Right lung (tissue), 10 donors: ENCODE measurements at places on chromosomes 11 and 22.
A peak's percentile ranks its signal among the peaks of the same experiment; 100 is the strongest.

GRCh38 chr11:108592591-108593213, 866 bp downstream of the EXPH5 start:
- DNase-seq, result peak; percentile 12

DNA sequence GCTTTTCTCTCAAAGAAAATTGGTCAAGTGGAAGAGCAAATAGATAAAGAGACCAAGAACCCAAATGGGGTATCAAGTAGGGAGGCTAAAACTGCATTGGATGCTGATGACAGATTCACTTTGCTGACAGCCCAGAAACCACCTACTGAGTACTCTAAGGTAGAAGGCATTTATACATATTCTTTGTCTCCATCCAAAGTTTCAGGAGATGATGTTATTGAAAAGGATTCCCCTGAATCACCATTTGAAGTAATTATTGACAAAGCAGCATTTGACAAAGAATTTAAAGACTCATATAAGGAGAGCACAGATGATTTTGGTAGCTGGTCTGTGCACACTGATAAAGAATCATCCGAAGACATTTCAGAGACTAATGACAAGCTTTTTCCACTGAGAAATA, 37.7 kb downstream of the RTN3 start:
- no peak for DNase-seq

DNA sequence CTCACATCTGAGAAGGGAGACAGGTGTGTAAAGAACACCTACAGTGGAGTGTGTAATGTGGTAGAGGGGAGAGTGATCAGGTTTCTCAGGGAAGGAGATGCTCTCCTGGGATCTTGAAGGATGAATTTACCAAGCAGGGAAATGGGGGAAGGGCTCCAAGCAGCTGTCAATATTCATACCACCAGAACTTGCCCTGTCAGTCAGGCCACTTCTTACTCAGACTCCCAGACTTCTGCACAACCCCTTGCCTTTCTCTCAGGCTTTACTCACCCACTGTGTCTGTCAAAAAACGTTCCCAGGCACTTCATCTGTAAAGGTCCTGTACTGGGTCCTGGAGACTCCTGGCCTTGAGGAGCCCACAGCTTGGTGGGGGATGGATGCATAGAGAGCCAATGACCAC, 14.0 kb upstream of the FCHSD2 start:
- DNase-seq, result no peak

GRCh38 chr11:76880956-76881355, 20.2 kb downstream of the ACER3 start:
- DNase-seq, result no peak

DNA sequence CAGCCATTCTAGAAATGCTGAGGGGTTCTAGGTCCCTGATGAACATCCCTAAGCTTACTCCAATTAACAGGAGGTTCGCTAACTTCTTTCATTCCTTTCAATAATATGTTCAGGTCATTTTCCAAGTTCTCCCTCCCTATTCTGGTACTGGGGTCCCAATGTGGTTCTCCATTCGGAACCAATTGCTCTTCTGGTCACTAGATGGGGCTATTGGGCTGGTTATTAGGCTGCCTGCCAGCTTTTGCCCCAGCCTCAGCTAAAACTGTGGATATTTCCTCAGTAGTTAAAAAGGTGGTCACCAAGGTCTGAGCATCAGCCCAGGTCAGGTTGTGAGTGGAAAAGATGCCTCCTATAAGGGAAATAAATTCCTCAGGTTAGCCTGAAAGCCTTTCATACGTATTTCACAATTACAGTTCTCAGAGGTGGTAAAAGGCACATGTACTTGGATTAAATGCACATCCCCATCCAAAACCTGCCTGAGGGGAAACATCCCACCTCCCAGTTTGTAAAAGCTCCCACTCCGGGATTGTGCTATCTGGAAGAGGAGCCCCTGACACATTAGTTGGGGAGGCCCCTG, 161.1 kb upstream of the CCDC179 start:
- peak; percentile 18 for DNase-seq

DNA sequence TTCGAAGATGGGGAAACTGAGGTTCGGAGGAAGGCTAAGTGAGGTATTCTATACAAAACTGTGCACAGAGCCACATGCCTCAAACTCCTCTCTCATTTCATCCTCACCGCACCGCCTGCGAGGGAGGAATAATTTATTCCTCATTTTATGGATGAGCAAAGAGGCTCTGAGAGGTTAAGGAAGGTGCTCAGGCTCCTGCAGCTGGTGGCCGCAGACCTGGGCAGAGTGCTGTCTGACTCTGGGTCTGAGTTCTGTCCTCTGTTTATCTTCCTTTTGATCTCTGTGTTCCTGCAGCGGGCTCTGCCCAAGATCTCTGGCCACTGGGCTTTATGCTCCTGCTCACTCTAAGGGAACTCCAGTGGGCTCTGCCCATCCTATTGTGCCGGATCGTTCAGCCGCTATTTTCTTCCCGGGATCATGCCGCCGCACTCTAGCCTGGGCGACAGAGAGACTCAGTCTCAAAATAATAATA, 59.5 kb downstream of the MCM5 start:
- no peak for DNase-seq

- DNase-seq, result no peak
Measured at GRCh38 chr11:41486424-41486823, 27.0 kb upstream of the LRRC4C start.

DNA sequence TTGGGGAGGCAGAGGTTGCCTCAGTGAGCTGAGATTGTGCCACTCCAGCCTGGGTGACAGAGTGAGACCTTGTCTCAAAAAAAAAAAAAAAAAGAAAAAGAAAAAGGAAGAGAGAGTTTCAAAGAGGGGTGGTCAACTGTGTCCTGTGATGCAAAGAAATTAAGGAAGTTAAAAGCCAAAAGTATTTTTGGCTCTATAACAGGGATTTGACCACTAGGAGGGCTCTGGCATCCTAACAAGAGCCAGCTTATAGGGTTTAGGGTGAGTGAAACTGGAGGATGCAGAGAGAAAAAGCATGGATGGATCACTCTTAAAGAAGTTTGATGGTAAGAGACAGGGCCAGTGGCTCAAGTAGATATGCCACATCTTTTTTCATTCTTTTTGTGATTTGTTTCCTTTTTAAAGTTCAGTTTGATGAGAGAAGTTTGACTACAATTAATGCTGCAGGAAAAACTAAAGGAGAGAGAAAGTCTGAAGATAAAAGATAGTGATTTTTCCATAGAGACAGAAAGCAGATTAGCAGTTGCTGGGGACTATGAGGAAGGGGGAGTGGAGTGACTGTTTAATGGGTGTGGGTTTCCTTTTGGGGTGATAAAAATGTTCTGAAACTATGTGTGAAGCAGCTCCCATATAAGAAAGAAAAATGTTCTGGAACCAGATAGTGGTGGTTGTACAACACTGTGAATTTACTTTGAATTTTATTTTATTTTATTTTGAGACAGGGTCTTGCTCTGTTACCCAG, 11.1 kb upstream of the MICAL2 start:
- no peak for DNase-seq

DNA sequence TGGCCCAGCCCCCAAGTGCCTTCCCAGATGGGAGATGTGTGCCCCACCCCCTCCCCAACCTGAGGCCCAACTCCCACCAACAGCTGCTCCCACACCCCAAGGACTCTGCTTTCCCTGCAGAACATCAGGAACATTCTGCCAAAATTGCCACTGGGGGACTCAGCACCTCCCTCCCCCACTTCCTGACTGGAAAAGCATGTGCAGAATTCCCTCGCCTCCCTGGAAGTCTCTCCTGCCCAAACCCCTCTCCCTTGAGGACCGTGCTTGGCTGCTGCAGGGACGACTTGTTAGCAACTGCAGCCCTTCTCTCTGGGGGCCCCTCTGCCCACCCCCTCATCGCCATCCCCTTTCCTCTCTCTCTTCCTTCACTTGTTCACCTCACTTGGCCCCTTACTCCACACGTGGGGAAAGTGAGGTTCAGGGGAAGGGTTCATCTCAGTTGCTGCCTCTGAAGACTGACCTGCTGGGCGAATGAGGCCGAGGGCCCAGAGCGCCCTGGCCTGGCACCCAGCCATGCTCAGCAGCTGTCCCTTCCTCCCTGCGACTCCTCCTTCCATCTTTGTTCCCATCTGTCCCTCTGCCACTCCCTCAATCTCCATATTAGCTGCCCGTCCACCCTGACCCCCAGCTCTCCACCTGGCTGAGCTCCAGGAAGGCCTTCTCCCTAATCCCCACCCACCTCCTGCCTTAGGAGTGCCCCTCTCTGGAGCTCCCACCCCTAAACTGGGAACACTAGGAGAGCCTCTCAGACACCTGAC, 105.1 kb downstream of the CHST1 start:
- DNase-seq, result no peak

DNA sequence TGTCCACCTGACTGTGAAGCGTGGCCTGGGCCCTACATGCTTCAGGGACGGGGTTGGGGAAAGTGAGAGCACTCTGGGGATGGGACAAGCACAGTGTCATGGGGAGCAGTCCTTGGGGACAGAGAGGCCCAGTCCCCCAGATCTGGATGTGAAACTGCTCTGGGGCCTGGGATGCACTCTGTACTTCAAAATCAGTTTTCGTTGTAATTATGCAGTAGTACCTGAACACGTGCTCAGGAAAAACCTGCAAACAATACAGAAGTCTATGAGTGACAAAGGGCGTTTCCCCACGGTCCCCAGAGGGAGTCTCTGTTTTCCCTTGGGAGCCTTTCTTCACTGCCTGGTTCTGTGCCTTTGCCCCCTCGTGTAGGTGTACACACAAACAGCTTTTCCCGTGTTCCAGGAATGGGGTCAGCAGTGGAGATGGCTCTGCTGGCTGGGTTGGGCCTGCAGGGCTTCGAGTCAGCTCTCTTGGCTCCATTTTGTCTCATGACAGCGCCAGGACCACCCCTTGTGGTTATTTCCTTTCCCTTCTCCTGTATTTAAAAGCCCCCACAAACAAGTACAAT, 5.2 kb upstream of the TNFRSF13C start:
- DNase-seq, result no peak

DNA sequence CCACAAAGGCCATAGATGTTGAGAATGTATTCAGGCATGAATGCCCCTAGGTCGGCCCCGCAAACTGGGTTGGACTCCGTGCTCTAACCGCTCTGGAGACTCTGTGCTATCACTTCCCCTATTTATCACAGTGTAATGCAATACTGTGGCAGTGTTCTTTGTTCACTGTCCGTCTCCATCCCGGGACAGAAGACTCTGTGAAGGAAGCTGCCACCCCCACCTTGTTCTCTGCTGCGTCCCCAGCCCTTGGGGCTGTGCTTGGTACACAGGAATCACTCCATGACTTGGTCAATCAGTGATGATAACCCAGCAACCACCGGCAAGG, 57.6 kb downstream of the TSPAN18 start:
- DNase-seq, result no peak

- no peak for DNase-seq
Measured at GRCh38 chr11:65851083-65851579, 6.8 kb downstream of the CFL1 start.

- DNase-seq, result peak; percentile 23
Measured at GRCh38 chr11:71080239-71081097, 171.9 kb downstream of the SHANK2 start.

- no peak for DNase-seq
Measured at GRCh38 chr11:118592616-118593367, 14.6 kb upstream of the PHLDB1 start.

DNA sequence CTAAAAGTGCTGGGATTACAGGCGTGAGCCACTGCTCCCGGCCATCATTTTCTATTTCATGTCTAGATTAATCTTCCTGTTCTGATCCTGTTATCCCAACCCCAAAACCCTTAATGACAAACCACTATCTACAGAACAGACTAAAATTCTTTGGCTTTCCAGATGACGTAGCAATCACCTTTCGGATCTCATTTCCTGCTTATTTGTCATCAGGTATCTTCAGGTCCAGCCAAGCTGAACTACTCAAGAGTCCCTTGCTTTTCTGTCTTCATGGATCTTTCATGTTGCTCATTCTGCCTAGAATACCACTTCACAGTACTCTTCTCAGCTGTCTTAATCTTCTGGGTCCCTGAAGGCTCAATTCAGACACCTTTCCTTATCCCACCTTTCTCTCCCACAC, 27.4 kb upstream of the IPO7 start:
- no peak for DNase-seq

- DNase-seq, result no peak
Measured at GRCh38 chr11:4084406-4085125, 10.0 kb upstream of the RRM1 start.

DNA sequence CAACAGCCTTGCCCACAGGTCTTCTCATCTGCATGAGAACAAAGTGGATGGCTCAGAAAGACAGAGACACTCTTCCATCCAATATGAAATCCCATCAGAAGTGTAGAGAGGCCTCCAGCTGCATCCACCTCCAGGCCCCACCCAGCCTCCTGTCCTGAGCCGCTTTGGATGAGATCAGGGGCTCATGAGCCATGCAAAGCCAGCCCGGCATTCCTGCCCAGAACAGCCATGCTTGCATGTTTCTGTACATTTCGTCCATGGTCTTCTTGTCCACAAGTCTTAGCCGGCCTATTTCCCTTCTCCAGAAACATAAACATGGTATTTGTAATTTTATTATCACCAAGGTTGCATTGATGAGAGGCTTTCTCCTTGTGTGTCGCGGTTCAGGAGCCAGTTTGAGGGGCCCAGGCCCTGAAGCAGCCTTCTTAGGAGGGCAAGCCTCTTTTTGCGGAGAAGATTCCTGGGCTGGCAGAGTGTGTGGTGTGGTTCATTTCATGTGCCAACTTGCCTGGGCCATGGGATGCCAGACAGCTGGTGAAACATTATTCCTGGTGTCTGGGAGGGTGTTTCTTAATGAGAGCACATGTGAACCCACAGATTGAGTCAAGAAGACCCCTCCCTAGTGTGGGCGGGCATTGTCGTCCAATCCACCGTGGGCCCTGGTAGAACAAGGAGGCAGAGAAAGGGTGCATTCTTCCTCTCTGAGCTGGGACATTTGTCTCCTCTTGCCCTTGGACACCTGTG, 928.9 kb downstream of the TBC1D22A start:
- no peak for DNase-seq

GRCh38 chr11:1574238-1574932, 2.3 kb upstream of the DUSP8 start:
- DNase-seq, result no peak

DNA sequence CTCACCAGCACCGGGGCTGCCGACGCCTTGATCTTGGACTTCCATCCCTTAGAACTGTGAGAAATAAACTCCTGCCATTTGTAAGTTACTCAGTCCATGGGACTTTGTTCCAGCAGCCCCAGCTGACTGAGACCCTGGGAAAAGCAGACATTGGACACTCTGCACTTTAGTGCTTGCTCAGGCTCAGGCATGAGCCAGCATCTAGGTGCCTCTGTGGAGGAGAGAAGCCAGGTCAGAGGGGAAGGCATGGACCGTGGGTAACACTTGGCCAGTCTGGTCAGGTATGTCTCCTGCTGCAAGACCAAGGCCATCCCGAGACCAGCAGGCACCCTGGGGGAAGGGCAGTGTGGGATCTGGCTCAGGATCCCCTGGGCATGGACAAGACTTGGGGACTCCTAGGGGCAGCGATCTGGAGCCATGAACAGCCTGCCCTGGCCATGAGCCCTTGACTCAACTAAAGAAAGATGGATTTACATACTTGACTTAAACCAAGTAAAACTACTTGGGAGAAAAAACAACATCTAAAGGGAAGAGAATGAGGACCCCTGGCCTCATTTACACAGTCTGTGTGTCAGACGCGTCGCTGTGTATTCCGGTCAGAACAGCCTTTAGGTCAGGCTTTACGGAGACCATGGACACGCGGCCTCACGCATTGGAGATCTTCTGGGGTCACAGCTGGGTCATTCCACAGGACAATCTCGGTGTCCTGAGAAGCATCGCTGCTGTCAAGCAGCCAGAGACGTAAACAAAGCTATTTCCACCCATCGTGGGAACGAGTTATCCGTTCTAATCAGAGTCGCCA, 497.1 kb downstream of the BRD1 start:
- no peak for DNase-seq

GRCh38 chr11:37946155-37946766, 1348.2 kb upstream of the RAG2 start:
- DNase-seq, result no peak

GRCh38 chr11:71387200-71387599, 61.0 kb downstream of the DHCR7 start:
- no peak for DNase-seq
